Right lung (tissue), 10 donors: ENCODE measurements at places on chromosomes 7 and 10. TPM values are rescaled to one million over a fixed set of nuclear protein-coding genes. Genes with fewer than 3 reads are reported as not detected.

DNA sequence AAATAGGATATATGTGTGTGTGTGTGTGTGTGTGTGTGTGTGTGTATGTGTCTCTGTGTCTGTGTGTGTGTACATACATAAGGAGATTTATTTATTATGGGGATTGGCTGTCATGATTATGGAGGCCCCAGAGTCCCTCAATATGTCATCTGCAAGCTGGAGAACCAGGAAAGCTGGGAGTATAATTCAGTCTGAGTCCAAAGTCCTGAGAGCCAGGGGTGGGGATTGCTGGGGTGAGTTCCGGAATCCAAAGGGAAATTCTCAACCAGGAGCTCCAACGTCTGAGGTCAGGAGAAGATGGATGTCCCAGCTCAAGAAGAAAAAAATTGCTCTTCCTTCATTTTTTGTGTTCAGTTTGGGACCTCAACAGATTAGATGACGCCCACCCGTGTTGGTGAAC lies 50.7 kb upstream of the PLPP4 start:
- DNase-seq, result no peak

DNA sequence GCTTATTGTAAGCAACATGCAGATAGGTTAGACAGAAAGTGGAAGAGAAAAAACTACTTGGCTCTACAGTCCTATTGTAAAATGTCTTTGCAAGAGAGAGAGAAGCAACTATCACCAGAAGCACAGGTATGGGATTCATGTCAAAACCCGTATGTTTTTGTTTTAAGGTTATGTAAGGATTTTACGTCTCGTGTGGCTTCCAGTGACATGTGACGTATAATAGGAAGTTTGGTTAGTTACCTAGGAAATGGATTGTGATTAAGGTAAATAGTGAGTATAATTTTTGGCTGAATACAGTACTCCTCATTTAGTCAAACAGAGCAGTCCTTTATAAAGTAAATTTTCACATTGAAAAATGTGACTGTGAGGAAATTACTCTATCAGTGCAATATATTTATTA lies 62.0 kb downstream of the PHF14 start:
- no peak for DNase-seq

GRCh38 chr7:30433082-30433481 lies 45.5 kb downstream of the NOD1 start:
- DNase-seq, result peak; percentile 84

- no peak for DNase-seq
Observed at GRCh38 chr7:23532490-23533237, 883 bp upstream of the TRA2A start.

DNA sequence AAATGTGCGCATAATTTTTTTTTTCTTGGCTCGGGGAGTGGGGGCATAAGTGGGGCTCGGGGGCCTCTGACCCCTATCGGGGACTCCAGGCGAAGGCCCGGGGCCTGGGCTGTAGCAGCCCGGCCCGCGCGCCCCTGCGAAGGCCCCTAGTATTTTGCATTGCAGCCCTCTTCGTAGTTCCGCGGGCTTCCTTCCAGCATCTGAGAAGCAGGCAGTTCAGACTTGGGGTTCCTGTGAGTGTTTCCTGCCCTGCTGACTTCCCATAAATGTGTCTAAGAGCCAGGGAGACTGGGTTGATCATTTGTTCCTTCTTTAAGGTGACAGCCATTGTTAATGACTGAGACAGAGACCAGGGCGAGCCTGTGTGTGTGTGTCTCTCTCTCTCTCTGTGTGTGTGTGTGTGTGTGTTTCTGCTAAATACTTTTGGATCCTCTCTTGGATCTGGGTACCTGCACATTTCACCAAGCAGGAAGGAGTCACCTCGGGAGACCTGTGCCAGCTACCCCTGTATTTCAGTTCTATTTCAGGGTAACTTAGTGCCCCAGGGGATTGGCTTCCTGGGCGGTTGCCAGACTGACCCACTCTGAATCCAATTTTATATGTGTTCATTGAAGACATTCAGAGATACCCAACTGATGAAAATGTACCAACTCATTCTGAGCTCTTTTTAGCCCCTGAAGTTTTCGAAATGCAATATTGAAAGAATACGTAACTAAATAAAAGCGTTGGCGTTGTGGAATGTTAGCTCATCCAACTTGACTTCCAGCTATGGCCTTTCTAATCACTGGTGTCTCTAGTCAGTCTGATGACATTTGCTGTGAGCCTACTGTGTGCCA lies 805 bp downstream of the MSRB2 start:
- DNase-seq, result peak; percentile 73

DNA sequence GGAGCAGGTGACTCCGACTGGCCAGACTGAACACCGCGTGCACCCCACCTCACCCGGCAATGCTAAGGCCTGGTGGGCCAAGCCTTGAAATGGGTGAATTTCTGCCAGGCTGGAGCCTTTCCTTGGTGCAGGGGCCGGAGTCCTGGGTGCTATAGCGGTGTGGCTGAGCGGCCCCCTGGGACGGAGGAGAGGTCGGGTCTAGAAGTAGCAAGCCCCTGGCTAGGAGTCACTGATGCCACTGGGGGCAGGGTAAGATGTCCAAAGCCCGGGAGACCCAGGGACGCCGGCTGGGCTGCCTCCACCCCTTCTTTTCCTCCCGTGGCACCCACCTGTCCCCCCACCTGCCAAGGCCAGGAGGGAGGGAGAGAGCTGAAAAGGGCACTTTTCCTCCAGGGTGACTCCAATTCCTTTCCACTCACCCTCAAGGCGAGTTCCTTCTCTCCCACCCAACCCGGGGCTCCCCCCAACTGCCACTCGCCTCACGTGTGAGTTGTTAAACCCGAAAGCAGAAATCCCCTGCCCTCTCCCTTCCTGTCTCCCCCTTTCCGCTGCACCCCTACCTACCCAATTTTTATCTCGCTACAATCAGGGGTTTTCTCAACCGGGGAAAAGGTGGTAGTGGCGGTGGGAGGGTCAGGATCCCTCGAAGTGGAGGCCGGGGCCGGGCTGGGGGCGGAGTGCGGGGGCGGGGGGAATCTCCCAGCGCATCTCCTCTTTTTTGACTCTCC lies 6.0 kb upstream of the GATA3 start:
- no peak for DNase-seq

DNA sequence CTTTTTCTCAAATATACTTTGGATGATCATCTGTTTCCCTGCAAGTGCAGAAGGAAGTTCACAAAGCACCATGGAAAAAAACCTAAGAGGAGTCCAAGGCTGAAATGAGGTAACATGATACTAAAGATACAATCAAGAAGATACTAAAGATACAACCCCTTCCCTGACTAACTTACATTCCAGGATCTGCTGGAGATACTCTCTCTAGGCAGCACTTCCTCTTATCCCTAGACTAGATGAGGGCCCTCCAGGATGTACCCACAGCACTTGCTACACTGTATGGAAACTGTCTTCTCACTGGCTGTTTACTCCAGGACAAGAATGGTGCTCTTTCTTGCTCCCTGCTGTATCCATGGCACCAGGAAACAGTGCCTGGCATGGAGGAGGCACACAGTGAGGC lies 116.4 kb upstream of the NFE2L3 start:
- no peak for DNase-seq

The TMEM196 gene
- polyA plus RNA-seq, result not detected

DNA sequence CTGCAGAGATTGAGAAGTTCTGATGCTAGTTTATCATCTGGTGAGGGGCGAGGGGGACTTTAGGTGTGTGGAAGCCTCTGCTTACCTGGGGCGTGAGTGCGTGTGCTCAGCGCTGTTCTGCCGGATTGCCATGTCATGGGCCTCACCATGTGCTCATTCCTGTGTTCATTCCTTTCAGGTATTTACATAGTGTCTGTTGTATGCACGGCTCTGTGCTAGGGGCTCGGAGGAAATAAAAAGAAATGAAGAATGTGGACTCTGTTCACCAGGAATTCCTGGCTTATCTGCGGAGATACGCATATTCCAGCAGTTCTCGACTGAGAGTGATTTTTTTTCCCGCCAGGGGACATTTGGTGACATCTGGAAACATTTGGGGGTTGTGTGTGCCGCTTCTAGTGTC lies 152.0 kb downstream of the CAMK1D start:
- no peak for DNase-seq

GRCh38 chr7:78406531-78406930 lies 608.0 kb downstream of the PHTF2 start:
- DNase-seq, result no peak

The LBX1 gene
- polyA plus RNA-seq, result 1.5 TPM

DNA sequence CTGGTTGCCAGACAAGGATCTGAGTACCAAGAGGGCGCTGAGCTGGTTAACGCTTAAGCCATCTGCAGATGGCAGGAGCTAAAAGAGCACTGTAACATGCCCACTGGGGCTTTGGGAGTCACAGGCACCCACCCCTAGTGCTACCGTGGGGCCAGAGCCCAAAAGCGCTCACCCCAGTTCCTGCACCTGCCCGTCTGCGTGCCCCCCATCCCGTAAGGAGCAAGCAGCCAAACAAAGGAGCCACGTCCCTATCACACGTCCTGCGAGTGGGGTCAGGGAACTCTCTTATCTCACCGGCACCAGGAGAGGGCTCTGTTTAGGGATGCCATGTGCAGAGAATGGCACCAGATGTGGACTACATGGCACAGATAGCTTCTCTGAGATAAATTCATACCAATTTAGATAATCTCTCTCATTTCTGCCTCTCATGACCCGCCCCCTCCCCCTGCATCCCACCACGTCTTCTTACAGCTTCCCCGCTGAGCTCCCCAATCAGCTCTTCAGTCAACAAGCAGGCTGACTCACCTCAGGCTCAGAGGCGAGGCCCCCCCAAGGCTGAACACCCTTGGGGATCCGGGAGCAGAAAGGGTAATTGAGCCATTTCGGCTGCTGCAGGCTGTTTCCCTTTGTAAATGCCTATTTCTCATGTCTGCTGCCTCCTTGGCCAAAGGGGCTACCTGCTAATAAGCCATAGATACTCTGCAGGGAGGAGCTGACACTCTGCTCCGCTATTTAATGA lies 235.7 kb downstream of the GRID1 start:
- DNase-seq, result no peak

The FGFR2 gene
- 298 TPM for polyA plus RNA-seq

DNA sequence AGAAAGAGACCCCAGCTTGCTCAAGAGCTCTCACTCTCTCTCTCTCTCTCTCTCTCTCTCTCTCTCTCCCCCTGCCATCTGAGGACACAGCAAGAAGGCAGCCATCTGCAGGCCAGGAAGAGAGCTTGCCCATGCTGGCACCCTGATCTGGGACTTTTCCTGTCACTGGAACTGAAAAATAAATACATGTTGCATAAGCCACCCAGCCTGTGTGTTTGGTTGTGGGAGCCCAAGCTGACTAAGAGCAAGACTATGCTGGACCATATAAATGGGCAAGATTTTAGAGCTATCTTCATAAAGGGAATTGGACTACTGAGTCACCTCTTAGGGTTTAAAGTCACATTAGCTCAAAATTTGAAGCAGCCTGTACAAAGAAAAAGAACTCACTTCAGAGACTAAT lies 98.6 kb downstream of the SLC16A9 start:
- no peak for DNase-seq

DNA sequence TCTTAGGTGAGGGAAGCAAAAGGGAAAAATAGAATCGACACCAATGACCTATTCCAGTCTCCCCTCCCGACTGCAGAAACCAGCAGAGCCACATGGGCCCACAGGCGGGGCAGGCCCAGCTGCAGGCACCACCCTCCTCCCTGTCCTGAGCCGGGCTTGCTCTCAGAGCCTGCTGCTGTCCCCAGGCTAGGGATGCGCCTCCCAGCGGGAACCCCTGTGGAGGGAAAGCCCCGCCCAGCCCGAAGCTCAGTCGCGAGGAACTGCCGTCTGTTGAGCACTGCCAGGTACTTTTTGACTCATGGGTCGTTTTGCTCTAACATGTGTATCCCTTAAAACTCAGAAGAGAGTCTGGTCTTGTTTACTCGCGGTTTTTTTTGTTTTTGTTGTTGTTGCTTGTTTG lies 124.5 kb upstream of the RET start:
- peak; percentile 40 for DNase-seq

DNA sequence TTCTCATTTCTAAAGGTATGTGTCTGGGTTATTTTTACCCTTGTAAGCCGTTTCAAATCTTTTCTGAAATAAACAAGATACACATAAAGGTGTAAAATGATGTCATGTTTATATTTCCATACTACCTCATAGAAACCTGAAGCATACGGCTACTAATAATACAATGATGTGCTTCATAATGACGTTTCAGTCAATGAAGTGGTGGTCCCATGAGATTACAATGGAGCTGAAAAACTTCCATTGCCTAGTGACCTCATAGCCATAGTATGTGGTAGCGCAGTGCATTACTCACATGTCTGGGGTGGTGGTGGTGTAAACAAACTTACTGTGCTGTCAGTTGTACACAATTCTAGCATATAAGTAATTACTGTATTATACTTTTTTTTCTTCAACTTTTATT lies 24.9 kb downstream of the EPDR1 start:
- DNase-seq, result no peak

The ADCYAP1R1 gene
- polyA plus RNA-seq, result 1.5 TPM

GRCh38 chr7:115356999-115357702 lies 435.3 kb downstream of the MDFIC start:
- peak; percentile 76 for DNase-seq

DNA sequence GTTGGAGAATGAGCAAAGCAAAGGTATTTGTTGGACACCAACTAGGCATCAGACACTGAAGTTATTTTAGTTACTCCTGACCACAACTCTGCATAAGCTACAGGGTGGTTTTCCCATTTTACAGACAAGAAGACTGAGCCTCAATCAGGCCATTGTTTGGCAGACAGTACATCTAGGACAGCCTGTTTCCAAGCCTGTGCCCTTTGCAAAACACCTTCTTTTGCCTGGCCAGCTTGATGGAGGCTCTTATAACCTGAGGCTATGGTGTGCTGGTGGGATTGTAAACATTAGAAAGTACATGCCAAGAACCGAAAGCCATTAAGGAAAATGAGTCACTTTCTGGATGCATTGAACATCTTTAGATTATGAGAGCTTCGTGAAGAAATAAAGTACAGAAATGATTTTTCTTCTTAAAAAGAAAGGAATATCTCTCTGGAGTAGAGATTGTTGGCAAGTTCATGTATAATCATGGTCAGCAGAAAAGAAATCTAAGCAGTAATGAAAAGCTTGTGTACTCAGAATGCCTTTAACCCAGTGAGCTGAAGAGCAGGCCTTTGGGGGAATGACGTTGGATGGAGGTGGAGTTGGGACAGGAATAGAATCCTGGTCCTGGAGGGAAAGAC lies 140.6 kb downstream of the KIAA1217 start:
- no peak for DNase-seq
